Lung microvascular endothelial cell (primary cell): ENCODE measurements at places on chromosomes 7 and 10.

DNA sequence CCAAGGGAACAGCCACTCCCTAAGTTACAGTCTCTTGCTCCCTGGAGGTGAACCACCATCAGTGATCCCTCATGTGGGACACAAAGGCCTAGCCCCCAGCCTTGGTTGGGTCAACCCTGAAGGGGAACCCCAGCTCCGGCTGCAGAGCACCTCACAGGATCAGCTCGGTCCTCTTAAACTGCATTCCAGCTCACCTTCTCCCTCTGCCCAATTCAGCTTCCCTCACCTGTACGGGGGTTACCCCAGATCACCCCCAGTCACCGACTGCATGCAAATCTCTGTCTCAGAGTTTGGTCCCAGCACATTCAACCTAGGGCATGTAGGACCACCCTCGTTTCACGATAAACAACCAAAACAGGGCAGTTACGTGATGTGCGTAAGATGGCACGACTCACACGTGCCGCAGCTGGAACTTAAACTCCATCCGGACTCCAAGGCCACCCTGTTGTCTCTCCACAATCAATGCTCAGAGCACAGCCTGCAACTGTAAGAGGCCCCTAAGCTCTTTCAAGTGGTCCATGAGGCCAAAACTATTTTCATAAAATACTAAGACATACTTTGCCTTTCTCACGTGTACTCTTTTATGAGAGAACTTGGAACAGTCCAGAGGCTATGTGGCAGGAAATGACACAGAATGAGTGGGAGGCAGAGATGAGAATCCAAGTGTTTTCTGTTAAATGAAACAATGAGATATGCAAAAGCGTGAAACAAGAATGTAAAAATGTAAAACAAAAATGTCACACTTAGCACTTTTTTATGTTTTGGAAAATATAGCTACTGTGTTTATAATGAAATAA is 285.2 kb downstream of the PTPRN2 start:
- DNase-seq, result no peak

DNA sequence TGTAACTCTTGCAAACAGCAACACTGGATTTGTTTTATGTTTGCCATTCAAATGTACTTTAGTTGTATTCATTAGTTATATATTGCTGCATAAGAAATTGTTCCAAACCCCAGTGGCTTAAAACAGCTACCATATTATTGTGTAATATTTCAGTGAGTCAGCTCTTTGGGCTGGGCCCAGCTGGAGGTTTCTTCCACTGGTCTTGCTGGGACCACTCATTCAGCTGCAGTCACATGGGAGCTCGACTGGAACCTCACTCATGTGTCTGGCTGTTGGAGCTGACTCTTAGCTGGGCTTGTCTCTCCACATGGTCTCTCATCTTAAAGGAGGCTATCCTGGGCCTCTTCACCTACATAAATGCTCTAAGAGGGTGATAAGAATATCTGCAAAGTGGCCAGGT is 23.2 kb upstream of the PIP4K2A start:
- no peak for DNase-seq

DNA sequence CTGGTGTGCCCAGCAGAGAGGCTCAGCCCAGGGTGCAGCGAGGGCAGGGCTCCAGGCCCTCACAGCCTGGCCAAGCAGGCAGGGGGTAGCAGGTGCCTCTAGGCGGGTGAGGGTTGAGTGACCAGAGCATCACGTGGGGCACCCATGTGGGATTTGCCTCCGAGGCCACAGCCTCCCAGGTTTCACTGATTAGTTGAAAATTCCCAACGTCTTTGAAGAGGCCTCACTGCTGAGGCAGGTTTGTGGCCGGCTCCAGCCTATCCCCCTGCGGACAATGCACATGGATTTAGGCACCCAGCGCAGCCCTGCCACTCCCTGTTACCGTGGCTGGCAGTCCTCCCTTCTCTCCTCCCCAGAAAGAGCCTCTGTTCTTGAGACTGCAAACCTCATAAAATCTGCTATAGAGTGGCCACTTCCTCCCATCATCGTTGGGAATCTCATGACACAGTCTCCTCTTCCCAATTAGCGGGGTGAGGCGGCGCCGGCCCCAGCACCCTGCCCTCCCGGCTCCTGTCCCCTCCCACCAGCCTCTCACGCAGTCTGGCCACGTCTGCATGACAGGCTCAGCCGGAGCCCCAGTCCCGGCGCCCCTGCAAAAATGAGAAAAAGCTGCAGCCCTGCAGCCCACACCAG is 10.8 kb downstream of the MYL10 start:
- no peak for DNase-seq

GRCh38 chr10:132536241-132536876 is 1.2 kb upstream of the INPP5A start:
- DNase-seq, result no peak
